Natural killer cell (primary cell): ENCODE measurements at places on chromosomes 7 and 10.

GRCh38 chr7:22452960-22453558, 46.9 kb downstream of the STEAP1B start:
- no peak overlapping the region for H3K27ac ChIP-seq
- H3K27me3 ChIP-seq = peaks cover 9% of the 10 kb centered on the region
- peaks cover 7% of the 10 kb centered on the region for H3K4me1 ChIP-seq
- no peak overlapping the region for H3K4me3 ChIP-seq
- H3K36me3 ChIP-seq = no peaks in the 10 kb centered on the region

DNA sequence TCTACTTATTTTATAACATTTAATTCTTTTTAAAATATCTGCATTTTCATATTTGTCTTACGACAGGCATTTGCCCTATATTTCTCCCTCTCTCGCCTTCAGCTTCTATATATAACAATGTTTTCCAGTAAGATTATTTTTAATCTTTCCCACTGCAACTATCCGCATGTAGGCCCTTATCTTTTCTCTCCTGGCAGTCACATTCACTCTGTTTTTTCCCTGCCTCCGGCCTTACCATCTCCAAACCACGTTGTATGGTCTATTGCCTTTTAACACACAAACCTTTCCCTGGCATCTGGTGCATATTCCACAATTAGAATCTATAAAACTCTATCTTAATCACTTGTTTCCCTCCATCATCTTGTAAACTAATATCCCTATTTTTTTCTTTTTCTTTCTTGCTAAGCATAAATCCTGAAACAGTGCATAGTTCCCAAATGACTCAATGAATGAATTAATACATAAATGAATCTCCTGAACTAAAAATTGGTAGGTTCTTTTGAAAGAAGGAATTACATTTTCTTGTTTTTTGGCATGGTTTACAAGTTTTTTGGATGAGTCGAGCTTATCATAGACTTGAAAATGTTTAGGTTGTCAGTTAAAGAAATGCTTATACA, 173.2 kb downstream of the SEMA3A start:
- no peaks in the 10 kb centered on the region for H3K27me3 ChIP-seq
- DNase-seq = no peak
- no peak overlapping the region for H3K27ac ChIP-seq
- no peaks in the 10 kb centered on the region for H3K36me3 ChIP-seq

DNA sequence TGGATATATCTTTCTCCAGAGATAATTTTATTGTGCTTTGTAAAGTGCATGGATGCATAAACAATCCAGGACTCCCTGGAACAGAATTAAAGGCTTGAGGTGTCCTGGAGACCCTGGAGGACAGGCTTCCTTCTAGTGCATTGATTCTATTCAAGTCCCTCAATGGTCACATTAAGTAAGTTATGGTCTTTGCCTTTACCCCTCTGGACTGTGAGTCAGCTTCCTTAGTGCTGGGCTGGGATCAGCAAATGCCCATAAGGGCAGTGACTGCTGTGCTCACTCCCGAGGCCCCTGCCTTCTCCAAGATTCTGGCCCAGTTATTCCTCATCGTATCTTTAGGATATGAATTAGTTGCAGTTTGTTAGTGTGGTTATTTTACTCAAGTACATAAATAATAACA, 178.7 kb upstream of the PRSS58 start:
- peaks cover 13% of the 10 kb centered on the region for H3K4me1 ChIP-seq
- no peak overlapping the region for H3K4me3 ChIP-seq
- no peak for DNase-seq
- no peak overlapping the region for H3K27ac ChIP-seq
- H3K36me3 ChIP-seq = no peaks in the 10 kb centered on the region
- no peaks in the 10 kb centered on the region for H3K27me3 ChIP-seq

DNA sequence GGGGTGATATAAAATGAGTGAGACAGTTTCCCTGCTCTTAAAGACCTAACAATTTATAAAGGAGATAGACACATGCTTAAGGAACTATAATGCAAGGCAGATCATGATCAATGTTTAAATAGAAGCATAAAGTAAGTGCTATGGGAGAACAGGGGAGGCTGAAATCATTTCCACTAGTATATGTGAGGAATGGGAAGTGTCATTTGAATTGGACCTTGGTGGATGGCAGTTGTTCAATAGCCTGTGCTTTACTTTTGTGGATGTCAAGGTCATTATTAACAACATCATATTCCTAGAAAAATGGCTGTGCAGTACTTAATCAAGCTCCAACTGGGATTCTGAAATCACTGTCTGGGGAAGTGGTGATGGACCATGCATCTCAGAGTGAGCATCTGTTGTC, 14.7 kb downstream of the NPY start:
- no peaks in the 10 kb centered on the region for H3K4me1 ChIP-seq
- H3K36me3 ChIP-seq = no peaks in the 10 kb centered on the region
- no peaks in the 10 kb centered on the region for H3K27me3 ChIP-seq

DNA sequence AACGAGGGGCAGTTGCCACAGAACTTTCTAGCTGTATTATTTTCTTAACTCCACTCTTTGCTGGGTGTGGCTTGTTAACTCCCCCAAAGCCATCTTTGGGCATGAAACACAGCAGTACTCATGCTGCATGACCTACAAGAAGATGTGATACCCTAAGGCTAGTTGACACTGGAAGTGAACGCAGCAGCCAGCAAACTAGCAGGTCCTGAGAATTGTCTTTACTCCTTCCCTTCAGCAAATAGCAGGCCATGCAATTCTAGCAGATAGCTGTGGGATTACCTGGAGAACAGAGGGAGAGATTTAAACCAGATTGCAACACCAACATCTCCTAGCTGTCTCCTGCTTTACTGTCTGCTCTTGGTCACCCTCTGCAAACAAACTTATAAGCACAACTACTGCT, 688.0 kb upstream of the ZWINT start:
- no peaks in the 10 kb centered on the region for H3K4me1 ChIP-seq
- no peak for DNase-seq
- no peak overlapping the region for H3K4me3 ChIP-seq
- no peaks in the 10 kb centered on the region for H3K36me3 ChIP-seq

GRCh38 chr7:30880125-30880720, 31.4 kb upstream of the AQP1 start:
- H3K36me3 ChIP-seq = no peaks in the 10 kb centered on the region
- no peak overlapping the region for H3K4me3 ChIP-seq
- no peak overlapping the region for H3K27ac ChIP-seq
- no peaks in the 10 kb centered on the region for H3K4me1 ChIP-seq
- no peaks in the 10 kb centered on the region for H3K27me3 ChIP-seq

GRCh38 chr10:43687373-43687772, 38.7 kb upstream of the ZNF32 start:
- H3K27me3 ChIP-seq = no peaks in the 10 kb centered on the region
- H3K36me3 ChIP-seq = no peaks in the 10 kb centered on the region
- no peak for DNase-seq

GRCh38 chr10:121680879-121681655, 82.8 kb upstream of the FGFR2 start:
- no peaks in the 10 kb centered on the region for H3K27me3 ChIP-seq
- DNase-seq = no peak
- H3K4me3 ChIP-seq = no peak overlapping the region
- no peaks in the 10 kb centered on the region for H3K4me1 ChIP-seq
- no peak overlapping the region for H3K27ac ChIP-seq
- H3K36me3 ChIP-seq = no peaks in the 10 kb centered on the region

DNA sequence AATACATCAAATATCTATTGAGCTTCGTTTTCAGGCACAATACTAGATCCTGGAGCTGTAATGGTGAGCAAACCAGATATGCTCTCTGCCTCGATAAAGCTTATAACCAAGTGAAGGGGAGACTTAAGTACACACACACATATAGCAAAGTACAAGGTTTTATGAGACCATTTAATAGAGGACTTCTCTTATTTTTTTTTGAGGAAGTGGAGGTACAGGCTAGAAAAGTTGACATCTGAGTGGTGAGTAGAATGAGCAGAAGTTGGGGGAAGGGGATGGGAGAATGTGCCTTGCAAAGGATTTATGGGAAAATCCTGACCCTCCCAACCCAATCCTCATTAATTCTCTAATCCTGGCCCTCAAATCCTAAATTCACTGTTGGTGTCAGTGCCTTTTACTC, 7.7 kb downstream of the CCDC136 start:
- DNase-seq = no peak
- peaks cover 4% of the 10 kb centered on the region for H3K36me3 ChIP-seq
- no peak overlapping the region for H3K27ac ChIP-seq
- no peaks in the 10 kb centered on the region for H3K27me3 ChIP-seq

- H3K4me1 ChIP-seq = no peaks in the 10 kb centered on the region
- no peak overlapping the region for H3K27ac ChIP-seq
- H3K36me3 ChIP-seq = no peaks in the 10 kb centered on the region
- no peak for DNase-seq
- H3K4me3 ChIP-seq = no peak overlapping the region
Observed at GRCh38 chr7:47878662-47879061, 69.6 kb downstream of the PKD1L1 start.

DNA sequence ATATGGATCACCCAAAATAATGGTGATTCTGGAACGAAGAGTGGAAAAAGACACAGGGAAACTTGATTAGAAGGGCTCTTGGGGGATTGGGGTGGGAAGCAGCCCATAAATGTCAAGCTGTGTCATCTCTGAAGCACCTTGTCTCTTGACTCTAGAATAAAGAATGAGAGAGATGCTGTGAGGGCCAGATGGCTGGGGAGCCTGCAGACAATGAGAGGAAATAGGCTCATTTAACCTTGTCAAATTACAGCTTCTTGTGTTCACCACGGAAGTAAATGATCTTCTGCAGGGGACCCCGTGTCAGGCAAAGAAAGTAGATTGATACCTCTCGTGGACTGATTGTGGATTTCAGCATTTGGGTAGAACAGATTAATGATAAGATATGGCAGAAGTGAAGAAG, 159.3 kb downstream of the ST7 start:
- no peak overlapping the region for H3K4me3 ChIP-seq
- H3K27me3 ChIP-seq = no peaks in the 10 kb centered on the region
- no peaks in the 10 kb centered on the region for H3K36me3 ChIP-seq
- H3K4me1 ChIP-seq = peaks cover 10% of the 10 kb centered on the region

- H3K27ac ChIP-seq = no peak overlapping the region
- H3K36me3 ChIP-seq = no peaks in the 10 kb centered on the region
- DNase-seq = no peak
- H3K27me3 ChIP-seq = no peaks in the 10 kb centered on the region
- H3K4me1 ChIP-seq = no peaks in the 10 kb centered on the region
- no peak overlapping the region for H3K4me3 ChIP-seq
Observed at GRCh38 chr7:71345117-71345884, 213.4 kb downstream of the GALNT17 start.

- H3K4me3 ChIP-seq = no peak overlapping the region
- no peaks in the 10 kb centered on the region for H3K27me3 ChIP-seq
Observed at GRCh38 chr10:112913661-112914287, 36.3 kb upstream of the TCF7L2 start.

GRCh38 chr10:79069325-79070080, 737 bp downstream of the ZMIZ1 start:
- DNase-seq = peak; percentile 66
- peak overlapping the region; percentile 45 for H3K27ac ChIP-seq
- H3K4me3 ChIP-seq = peak overlapping the region; percentile 82
- H3K27me3 ChIP-seq = no peaks in the 10 kb centered on the region

GRCh38 chr7:29194206-29194593, 375 bp upstream of the CHN2 start:
- H3K27me3 ChIP-seq = no peaks in the 10 kb centered on the region
- peak overlapping the region; percentile 79 for H3K4me3 ChIP-seq
- H3K27ac ChIP-seq = no peak overlapping the region
- H3K36me3 ChIP-seq = no peaks in the 10 kb centered on the region
- peaks cover 23% of the 10 kb centered on the region for H3K4me1 ChIP-seq
- DNase-seq = no peak

DNA sequence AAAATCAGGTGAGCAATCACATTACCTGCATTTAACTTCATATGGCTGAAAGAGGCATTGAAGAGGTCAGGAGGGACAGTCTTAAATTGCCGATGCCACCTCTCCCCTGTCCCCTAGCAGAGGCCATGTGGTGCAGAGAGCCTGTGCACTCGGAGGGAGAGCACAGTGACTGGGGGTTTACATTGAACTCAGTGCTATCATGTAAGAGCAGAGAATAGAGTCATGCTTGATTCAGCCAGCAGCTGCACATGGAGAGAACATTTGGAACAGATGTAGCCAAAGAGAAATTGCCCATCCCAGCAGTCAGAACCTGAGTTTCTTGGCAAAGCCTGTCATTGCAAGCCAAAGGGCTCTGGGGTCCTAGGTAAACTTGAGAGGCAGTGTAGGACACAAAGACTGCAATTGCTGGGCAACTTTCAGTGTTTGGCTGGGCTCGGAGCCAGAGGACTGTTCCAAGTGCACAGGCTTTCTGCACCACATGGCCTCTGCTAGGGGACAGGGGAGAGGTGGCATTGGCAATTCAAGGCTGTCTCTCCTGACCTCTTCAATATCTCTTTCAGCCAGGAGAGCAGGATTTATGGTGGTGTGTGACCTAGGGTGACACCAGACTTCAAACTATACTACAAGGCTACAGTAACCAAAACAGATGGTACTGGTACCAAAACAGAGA, 267.1 kb downstream of the REEP3 start:
- no peaks in the 10 kb centered on the region for H3K27me3 ChIP-seq
- no peaks in the 10 kb centered on the region for H3K36me3 ChIP-seq
- no peak overlapping the region for H3K4me3 ChIP-seq
- no peak overlapping the region for H3K27ac ChIP-seq
- no peak for DNase-seq

GRCh38 chr7:141956084-141956483, 9.3 kb upstream of the CLEC5A start:
- H3K27ac ChIP-seq = no peak overlapping the region
- DNase-seq = no peak
- no peak overlapping the region for H3K4me3 ChIP-seq

DNA sequence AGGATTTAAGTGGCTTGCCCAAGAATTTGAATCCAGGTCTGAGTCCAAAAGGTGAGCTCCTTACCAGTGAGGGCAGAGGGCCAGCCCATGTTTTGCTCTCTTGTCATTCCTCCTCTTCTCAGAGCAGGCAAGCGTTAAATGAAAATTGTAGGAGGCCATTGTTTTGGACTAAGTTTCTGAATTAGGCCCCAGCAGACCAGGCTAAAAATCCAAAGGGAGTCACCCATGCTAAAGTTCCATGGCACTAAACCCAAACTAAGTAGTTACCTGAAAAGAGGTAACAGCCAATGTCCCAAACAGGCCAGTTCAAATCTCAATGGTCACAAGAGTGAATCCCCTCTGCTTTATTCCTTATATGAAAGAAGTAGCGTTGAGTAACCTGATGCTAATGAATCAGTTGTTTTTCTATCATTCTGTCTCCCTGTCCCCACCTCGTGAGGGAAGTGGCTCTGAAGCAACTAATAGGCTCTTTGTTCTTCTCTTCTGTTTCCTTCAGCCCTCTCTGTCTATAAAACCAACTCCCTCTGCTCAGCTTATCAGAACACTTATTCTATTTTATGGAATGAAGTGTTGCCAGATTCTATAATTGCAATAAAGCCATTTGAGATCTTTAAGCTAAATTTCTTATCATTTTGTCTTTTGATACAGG, 17.5 kb upstream of the CDH23 start:
- DNase-seq = no peak
- no peaks in the 10 kb centered on the region for H3K27me3 ChIP-seq
- no peaks in the 10 kb centered on the region for H3K36me3 ChIP-seq
- peaks cover 22% of the 10 kb centered on the region for H3K4me1 ChIP-seq
- no peak overlapping the region for H3K4me3 ChIP-seq
- no peak overlapping the region for H3K27ac ChIP-seq
